ENCODE measurements at places on chromosomes 4 and X. TPM values are rescaled to one million over a fixed set of nuclear protein-coding genes. Genes with fewer than 3 reads are reported as not detected.

The G6PD gene
- total RNA-seq: 64.4 TPM

The KCNIP4 gene
- total RNA-seq: not detected

The TEX13B gene
- total RNA-seq: not detected

The RHOH gene
- 125 TPM for total RNA-seq

The ZNF157 gene
- 0.18 TPM for total RNA-seq

The MAGEA2B gene
- not detected for total RNA-seq

The SPACA5 gene
- not detected for total RNA-seq

The C4orf51 gene
- total RNA-seq: not detected

The SOD3 gene
- not detected for total RNA-seq

The CCSER1 gene
- 0.50 TPM for total RNA-seq

The IGSF1 gene
- total RNA-seq: not detected

The MFAP3L gene
- total RNA-seq: 0.25 TPM

The PPP3CA gene
- total RNA-seq: 45.5 TPM

The TCEAL3 gene
- 3.0 TPM for total RNA-seq

The NSUN7 gene
- total RNA-seq: 0.48 TPM

The APELA gene
- total RNA-seq: not detected

The USP17L10 gene
- not detected for total RNA-seq

The TLR3 gene
- total RNA-seq: 2.2 TPM

The FSTL5 gene
- total RNA-seq: not detected
